ENCODE measurements at places on chromosomes 13 and 19. TPM values are rescaled to one million over a fixed set of nuclear protein-coding genes. Genes with fewer than 3 reads are reported as not detected.

The UBA52 gene
- 3,571 TPM for polyA plus RNA-seq

The CYP2B6 gene
- polyA plus RNA-seq: not detected

The TMEM86B gene
- 5.8 TPM for polyA plus RNA-seq

The SPC24 gene
- 17.2 TPM for polyA plus RNA-seq

The NKPD1 gene
- polyA plus RNA-seq: 0.05 TPM

The ADGRE3 gene
- not detected for polyA plus RNA-seq

The ZNF559 gene
- polyA plus RNA-seq: 6.1 TPM

The SIGLEC12 gene
- not detected for polyA plus RNA-seq

The CDADC1 gene
- polyA plus RNA-seq: 1.8 TPM

The ZNF506 gene
- polyA plus RNA-seq: 4.8 TPM

The SLC1A6 gene
- polyA plus RNA-seq: not detected

The ZNF534 gene
- not detected for polyA plus RNA-seq

The OR7C1 gene
- not detected for polyA plus RNA-seq

The TMEM150B gene
- polyA plus RNA-seq: not detected

The VSIG10L gene
- 0.94 TPM for polyA plus RNA-seq

The UBE2L5 gene
- polyA plus RNA-seq: not detected

The RNF17 gene
- polyA plus RNA-seq: 0.30 TPM

The SIGLEC9 gene
- not detected for polyA plus RNA-seq

The ARHGAP45 gene
- 6.9 TPM for polyA plus RNA-seq

The FFAR1 gene
- not detected for polyA plus RNA-seq

The PSG7 gene
- not detected for polyA plus RNA-seq

The PLIN4 gene
- 0.01 TPM for polyA plus RNA-seq

The TLE2 gene
- 38.3 TPM for polyA plus RNA-seq

The ZNF724 gene
- polyA plus RNA-seq: 0.77 TPM

The LILRA5 gene
- polyA plus RNA-seq: not detected

The PSG1 gene
- not detected for polyA plus RNA-seq

The REEP6 gene
- polyA plus RNA-seq: 1.5 TPM

The PINLYP gene
- polyA plus RNA-seq: 4.8 TPM

The NOVA2 gene
- 4.2 TPM for polyA plus RNA-seq

The FBN3 gene
- not detected for polyA plus RNA-seq

The ZNF296 gene
- 0.46 TPM for polyA plus RNA-seq

The UBL3 gene
- 4.8 TPM for polyA plus RNA-seq

The TEX30 gene
- 12.5 TPM for polyA plus RNA-seq

The LILRB1 gene
- polyA plus RNA-seq: not detected

The PEAK3 gene
- not detected for polyA plus RNA-seq

The ANGPTL8 gene
- polyA plus RNA-seq: not detected

The ZNF497 gene
- polyA plus RNA-seq: 0.40 TPM

The IQCN gene
- 1.5 TPM for polyA plus RNA-seq

The GRIK5 gene
- 1.0 TPM for polyA plus RNA-seq

The SCGB2B2 gene
- polyA plus RNA-seq: 0.11 TPM

The MAST1 gene
- 0.46 TPM for polyA plus RNA-seq

The CGB3 gene
- polyA plus RNA-seq: not detected

The SMAD9 gene
- 2.2 TPM for polyA plus RNA-seq

The KLK3 gene
- not detected for polyA plus RNA-seq

The GMIP gene
- polyA plus RNA-seq: 7.9 TPM

The DKKL1 gene
- 0.35 TPM for polyA plus RNA-seq

The SUPT20H gene
- polyA plus RNA-seq: 47.2 TPM

The FXYD3 gene
- polyA plus RNA-seq: not detected

The ZNF606 gene
- polyA plus RNA-seq: 4.6 TPM

The ZNF524 gene
- polyA plus RNA-seq: 22.5 TPM

The HIF3A gene
- polyA plus RNA-seq: 8.5 TPM

The KLF1 gene
- not detected for polyA plus RNA-seq

The PABPC3 gene
- 0.13 TPM for polyA plus RNA-seq

The APOC1 gene
- 18.5 TPM for polyA plus RNA-seq

The SLC10A2 gene
- not detected for polyA plus RNA-seq

The C19orf67 gene
- not detected for polyA plus RNA-seq

The EFNB2 gene
- polyA plus RNA-seq: 50.4 TPM

The PCDH8 gene
- not detected for polyA plus RNA-seq

The SLC25A41 gene
- polyA plus RNA-seq: 0.06 TPM
